CD4-positive, alpha-beta T cell treated with Interleukin-1 beta for 1 hour (primary cell): ENCODE measurements at places on chromosomes 16 and 17.

DNA sequence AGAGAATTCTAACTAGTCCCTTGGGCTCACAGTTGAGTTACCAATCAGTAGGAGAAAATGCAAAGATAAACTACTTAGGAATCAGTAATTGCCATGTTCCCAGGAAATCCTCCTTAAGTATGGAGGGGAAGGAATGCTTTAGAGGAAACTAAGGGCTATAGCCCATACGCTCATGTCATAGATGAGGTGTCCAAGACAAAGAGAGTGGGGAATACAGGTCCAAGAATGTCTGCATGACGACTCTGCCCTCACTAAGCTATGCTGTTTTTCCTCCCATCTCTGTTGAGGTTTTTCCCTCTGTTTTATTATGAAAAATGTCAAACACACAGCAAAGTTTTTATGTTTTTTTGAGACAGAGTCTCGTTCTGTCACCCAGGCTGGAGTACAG lies 16.0 kb downstream of the LDHD start:
- no peak for DNase-seq

GRCh38 chr17:66541461-66542128 lies 239.2 kb downstream of the PRKCA start:
- DNase-seq: no peak

GRCh38 chr16:8481810-8482209 lies 108.5 kb downstream of the TMEM114 start:
- DNase-seq: no peak

- no peak for DNase-seq
Observed at GRCh38 chr17:72379516-72379915, 258.7 kb downstream of the SOX9 start.

DNA sequence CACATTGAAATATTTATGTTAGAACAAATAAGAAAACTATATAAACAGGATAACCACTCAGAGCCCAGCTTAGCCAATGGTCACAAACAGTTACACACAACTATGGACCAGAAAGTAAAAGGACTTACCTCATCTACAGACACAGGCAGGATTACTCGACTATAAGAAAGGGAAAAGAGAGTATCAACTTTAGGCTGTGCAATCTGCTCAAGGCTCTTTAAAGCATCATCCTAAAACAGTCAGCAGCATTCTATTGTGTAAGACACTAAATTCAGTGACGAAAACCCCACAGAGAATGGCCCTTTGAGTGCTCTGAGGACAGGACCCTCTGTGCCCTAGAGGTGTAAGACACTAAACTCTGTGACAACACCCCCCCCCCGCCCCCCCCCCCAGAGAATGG lies 4.2 kb downstream of the PITPNA start:
- no peak for DNase-seq

- DNase-seq: no peak
Observed at GRCh38 chr16:15979801-15980200, 30.4 kb downstream of the ABCC1 start.

- DNase-seq: no peak
Observed at GRCh38 chr16:17945080-17945601, 391.4 kb downstream of the NPIPA8 start.

- DNase-seq: no peak
Observed at GRCh38 chr17:66469088-66469442, 166.7 kb downstream of the PRKCA start.

DNA sequence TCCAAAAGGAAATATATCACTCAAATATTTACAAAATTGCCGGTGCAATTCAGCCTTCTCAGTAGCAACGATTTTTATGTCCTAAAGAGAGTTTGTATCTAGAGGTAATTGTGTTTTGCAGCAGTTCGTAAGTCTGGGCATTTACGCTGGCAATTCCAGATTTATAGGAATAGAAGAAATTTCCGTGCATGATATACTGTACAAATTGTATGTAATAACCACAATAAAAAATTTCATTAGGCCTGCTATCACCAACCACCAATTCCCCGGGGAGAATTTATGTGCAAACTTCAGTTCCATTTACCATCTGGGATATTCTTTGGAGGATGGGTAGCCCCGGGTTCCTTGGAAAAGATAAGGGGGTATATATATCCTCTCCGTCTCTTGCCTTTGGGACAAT lies 401.5 kb downstream of the TMEM114 start:
- no peak for DNase-seq

DNA sequence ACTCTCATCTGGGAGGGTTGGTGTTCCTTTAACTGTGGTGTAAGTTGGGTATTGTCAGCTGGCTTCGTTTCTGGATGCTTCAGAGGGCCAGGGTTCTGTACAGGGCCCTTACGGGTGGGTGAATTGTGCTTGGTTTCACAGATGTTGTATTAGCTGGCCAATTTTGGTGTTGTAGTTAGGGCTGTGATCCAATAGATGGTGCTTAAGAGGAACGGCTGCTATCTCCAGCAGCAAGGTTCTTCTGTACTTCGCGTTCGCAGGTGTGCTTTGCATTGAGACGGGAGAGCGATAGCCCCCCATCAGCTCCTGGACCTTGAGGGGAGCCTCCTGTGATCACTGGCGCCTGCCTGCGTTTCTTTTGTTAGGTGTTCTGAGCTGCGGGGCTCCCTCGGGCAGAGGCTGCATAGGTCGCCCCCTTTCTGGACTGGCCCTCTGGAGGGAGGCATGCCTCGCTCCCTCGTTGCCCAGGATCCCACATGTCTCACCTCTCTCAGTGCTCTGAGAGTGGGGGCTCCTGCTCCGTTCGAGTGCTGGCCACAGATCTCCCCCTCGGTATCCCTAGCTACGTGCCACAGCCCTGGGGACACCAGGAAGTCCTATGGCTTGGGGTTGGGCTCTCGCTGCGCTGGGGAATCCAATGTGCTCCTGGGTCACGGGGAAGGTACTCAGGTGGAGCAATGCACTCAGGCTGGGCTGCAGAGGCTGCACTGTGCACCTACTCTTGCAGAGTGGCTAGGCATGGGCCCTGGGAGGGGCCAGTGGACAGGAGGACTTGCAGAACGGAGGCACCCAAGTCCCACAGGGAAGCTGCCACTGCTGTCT lies 837 bp upstream of the PRDM7 start:
- peak; percentile 58 for DNase-seq

- no peak for DNase-seq
Observed at GRCh38 chr17:72576289-72576759, 455.5 kb downstream of the SOX9 start.

- no peak for DNase-seq
Observed at GRCh38 chr16:69838489-69838888, 76.4 kb downstream of the WWP2 start.

GRCh38 chr16:89613231-89613953 lies at the start of gene DPEP1:
TSS of gene DPEP1 (plus strand) at chr16:89613642. CDS start at chr16:89630411, 16,769 bp downstream.
- DNase-seq: no peak

GRCh38 chr17:64008346-64008745 lies 10.2 kb downstream of the PRR29 start:
- DNase-seq: no peak
